LoVo (cell line): ENCODE measurements at places on chromosomes 7 and 10.

DNA sequence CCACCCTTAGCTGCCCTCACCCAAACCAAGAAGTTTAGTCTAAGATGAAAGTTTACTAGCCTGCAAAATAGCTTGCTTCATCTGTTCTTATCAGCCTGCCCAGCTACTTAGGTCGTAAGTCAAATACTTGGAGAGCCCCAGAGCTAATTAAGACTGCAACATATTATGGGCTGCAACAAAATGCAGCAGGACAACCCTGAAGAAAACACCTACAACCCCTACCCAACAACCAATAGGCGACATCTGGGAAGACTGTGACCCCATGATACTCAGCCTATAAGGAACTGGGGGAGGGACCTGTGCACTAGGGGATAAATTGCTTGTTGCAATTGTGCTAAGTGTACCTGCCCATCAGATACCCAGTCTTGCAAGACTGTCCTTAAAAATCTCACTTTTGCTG lies 64.1 kb downstream of the LYZL2 start:
- no peak for DNase-seq

DNA sequence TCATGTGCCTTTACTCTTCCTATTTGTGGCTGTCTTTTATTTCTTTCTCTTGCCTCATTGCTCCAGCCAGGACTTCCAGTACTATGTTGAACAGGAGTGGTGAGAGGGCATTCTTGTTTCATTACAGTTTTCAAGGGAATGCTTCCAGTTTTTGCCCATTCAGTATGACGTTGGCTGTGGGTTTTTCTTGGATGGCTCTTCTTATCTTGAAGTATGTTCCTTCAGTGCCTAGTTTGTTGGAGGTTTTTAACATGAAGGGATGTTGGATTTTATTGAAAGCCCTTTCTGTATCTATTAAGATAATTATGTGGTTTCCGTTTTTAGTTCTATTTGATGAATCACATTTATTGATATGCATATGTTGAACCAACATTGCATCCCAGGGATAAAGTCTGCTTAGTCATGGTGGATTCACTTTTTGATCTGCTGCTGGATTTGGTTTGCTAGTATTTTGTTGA lies 96.8 kb downstream of the GLCCI1 start:
- DNase-seq: no peak

DNA sequence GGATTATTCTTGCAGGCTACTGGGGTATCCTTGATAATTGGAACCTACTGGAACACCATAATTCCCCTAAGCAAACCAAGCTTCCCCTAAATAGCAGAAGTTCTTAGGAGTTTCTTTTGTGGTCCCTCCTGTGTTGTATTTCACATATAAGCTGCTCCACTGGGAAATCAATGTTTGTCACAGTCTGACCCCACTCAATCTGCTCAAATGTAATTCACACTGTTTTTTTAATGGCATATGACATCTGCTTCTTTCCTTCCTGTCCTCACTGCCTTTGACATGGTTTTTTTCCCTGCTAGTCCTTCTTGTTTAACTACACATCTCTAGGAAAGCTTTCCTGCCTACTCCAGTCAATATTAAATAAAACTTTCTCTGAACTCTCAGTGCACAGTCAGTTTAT lies 1.8 kb upstream of the PTPRZ1 start:
- DNase-seq: no peak

GRCh38 chr10:86234107-86234506 lies 132.5 kb downstream of the GRID1 start:
- DNase-seq: no peak

DNA sequence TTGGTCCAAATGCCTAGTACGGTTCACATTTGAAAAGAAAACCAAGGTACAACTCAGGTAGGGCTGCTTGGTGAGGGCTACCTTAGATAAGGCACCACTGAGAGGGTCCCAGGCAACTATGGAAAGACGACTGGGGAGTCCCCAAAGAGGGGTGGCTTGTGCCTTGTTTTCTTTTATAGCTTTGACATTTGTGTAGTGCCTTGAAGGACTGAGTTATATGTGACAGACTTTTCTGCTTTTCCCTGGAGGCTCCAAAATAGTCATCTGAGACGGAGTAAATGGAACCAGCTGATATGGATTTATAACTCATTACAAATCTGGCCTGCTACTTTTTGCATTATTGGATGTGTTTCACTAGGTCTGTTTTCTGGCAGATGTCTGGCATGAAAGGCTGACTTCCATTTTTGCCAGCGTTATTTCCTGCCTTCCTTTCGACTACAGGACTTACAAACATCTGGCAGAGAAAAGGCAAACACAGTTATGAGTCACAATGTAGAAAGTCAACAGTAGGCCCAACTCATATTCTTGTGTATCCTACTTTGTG lies 88.2 kb upstream of the IMMP2L start:
- DNase-seq: no peak

DNA sequence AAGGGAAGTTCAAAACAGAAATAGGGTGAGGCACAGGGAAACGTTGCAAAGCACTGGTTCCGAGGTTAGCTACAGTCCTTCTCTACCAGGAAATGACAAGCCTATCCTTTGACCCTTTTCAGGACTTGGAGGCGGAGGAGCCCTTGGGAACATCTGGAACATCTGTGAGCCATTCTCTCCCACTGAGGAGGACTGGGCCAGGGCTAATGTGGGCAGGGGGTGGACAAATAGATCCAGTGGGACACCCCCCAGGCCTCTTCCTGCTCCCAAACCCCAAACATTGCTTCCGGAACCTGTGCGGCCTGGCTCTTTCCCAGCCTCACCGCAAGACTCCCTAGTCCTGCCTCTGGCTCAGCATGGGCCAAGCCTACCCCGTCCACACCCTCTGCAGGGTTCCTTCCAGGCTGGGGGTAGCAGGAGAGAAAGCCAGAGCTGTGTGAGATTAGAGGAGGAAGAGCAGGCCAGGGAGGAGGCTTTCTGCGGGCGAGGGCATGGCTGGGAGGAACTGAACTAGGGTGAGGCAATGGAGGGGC lies 36.5 kb downstream of the GHRHR start:
- DNase-seq: no peak

- DNase-seq: peak; percentile 21
These were observed 3.2 kb upstream of the NCOA4 start for GRCh38 chr10:46033602-46034011.

DNA sequence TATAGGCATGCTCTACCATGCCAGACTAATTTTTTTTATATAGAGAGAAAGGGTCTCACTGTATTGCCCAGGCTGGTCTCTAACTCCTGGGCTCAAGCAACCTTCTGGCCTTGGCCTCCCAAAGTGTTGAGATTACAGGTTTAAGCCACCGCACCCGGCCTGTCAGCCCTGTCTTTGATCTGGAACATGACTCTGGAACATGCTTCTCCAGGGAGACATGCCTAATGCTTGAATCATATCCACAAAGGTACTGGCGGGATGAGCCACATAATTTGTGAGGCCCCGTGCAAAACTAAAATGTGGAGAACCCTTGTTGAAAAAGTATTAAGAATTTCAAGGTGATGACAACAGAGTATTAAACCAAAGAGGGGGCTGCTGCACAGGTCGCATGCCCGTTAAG lies 282.8 kb downstream of the ARHGAP12 start:
- no peak for DNase-seq

DNA sequence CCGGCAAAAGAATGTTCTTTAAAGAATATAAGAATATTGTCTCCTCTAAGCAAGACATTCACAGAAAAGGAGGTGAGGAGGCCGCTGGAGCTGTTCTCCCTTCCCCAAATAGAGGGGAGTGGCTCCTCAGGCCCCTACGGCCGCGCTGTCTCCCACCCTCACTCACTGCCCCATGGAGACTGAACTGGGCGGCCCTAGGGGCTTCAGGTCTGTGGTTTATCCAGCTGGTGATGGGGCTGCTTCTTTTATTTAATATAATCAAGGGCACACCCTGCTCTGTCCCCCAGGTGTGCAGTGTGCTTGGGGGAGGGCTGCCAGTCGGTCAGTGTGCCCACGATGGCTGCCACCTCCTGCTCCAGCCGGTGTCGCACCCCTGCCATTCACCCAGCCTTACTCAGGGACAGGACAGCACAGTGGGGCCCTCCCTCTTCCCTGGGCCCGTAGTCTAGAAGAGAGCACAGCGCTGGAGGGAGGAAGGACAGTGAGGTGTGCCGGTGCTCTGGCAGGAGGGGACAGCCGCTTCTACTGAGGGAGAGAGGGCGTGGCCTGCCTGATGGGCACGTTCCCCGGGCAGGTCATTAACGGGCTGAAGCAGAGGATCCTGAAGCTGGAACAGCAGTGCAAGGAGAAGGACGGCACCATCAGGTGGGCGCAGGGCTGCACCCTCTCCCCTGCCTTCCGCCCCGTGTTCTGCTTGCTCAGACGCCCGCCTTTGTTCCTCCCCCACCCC lies 23.4 kb downstream of the IQCE start:
- DNase-seq: no peak

DNA sequence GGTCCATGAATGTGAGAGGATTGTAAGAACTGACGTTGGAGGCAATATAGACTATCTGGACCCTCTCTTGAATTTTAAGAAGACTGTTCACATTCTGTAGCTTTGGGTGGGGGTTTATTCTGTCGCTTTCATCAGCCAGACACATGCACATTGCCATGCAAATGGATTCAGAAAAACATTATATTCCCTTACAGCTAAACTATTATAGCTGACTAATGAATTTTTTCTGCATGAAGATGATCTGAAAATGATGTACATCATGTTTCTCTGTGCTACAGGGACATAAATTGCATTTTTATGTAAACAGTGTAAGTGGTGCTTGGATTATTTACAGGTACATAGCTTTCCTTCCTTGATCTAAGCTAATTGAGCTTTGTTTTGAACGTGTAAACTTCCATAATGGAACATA lies 1.5 kb downstream of the MET start:
- DNase-seq: no peak

- no peak for DNase-seq
These were observed 14.4 kb downstream of the RAMP3 start for GRCh38 chr7:45171946-45172345.

- no peak for DNase-seq
These were observed 22.6 kb downstream of the WNT8B start for GRCh38 chr10:100485366-100485765.

GRCh38 chr7:26863518-26864308 lies 677 bp downstream of the SKAP2 start:
- DNase-seq: no peak

DNA sequence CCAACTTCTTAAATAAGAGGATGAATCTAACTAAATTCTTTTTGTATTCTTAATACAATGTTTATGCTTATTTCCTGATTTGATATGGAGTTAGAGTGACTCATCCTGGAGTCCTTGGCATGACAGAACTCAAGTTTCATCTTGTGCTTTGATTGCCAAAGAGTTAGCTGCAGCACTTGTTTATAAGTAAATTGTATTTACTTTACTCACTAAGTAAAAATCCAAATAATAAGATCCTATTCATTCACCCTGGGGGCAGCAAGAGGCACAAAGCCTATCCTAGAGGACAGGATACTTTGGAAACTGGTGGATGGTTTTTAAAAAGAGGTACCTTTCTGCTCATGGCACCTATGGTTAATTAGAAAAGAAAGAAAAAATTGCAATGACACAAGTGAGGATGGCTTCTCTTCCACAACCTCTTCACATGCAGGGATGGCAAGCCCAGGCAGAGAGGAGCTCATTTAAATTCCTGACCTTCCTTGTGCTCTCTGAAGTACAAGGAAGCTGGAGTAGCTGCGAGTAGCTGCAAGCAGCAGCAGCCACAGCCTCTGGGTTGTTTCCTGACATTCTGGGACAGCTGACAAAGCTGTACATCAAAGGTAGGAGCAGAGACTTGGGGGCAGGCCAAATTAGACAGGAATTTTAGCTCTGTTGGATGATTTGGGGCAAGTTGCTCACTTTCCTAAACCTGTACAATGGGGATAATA lies 28.5 kb upstream of the CROT start:
- DNase-seq: peak; percentile 24

DNA sequence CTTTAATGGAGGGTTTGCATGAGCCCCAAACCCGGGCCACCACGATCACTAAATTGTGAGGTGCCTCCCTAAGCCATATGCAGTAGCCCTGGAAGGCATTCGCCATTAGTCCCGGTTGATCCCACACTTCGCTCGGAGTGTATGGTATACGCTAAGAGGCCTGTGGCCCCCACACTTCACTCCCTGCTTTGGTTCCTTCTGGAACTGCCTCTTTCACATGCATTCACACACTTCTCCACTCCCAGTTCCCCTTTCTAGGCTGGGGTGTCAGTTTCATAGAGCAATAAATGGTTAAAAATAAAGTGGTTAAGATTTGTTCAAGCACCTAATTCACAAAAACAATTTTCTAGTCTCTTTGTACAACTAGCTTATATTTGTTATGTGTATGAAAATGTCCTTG lies 212.1 kb upstream of the KCND2 start:
- no peak for DNase-seq
